Stimulated activated CD8-positive, alpha-beta memory T cell treated with anti-CD3 and anti-CD28 coated beads, Interleukin-2, amount 100 ng/mL, for 1 hour (primary cell): ENCODE measurements at places on chromosomes 7 and 10.

- no peak for DNase-seq
Measured at GRCh38 chr10:22475651-22476600, 130.6 kb downstream of the SPAG6 start.

GRCh38 chr7:151599401-151600227, 79.9 kb upstream of the RHEB start:
- DNase-seq: no peak

- DNase-seq: no peak
Measured at GRCh38 chr10:97724341-97724941, 10.9 kb downstream of the MARVELD1 start.

DNA sequence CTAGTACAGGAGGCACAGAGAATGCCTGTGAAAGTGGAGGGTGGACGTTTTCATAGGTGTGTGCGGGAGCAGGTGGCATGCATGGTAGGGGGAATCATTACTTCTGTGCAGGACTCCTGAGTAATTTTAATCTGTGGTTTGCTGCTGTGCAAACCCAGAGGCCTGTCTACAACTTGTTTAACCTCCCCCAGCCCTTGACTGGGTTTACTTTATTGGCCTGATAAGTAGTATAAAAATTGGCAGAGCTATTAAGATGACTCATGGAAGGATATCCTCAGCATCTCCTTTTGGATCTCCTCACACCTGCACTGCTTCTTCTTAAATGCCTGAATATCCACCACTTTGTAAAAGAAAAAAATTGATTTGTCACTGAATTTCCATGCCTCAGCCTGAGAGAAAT, 104.8 kb downstream of the AUTS2 start:
- DNase-seq: no peak

DNA sequence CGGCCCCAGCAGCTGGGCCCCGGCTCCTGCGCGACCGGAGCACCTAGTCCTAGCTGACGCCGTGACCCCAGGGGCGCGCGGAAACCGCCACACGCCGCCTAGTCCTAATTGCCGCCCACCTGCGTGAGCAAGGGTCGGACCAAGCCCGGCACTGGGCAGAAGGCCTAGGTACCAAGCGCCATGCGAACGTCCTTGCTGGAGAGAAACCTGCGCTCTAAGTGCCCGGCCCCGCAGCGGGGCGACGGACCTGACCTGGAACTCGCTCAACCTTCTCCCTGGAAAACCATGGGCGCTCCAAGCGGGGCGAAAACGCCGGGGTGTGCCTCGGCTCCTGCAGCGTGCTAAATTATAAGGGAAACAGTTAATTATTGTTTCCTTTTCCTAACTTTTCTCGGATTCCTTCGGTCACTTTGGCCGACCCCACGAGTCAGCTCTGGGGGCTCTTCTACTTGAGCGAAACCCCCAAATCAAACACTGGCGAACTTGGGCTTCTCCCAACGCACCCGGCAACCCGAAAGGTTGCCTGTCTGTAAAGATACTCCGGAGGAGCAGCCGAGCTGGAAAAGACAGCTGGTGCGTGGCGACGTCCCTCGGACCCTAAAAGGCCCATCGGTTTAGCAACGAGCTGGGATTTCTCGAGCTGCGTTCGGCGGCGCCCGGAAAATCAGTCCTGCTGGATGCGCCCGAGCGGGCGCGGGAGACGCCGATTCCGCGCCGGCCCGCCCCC, 5.3 kb upstream of the EBF3 start:
- no peak for DNase-seq

GRCh38 chr7:69696686-69697685, 98.7 kb downstream of the AUTS2 start:
- no peak for DNase-seq

DNA sequence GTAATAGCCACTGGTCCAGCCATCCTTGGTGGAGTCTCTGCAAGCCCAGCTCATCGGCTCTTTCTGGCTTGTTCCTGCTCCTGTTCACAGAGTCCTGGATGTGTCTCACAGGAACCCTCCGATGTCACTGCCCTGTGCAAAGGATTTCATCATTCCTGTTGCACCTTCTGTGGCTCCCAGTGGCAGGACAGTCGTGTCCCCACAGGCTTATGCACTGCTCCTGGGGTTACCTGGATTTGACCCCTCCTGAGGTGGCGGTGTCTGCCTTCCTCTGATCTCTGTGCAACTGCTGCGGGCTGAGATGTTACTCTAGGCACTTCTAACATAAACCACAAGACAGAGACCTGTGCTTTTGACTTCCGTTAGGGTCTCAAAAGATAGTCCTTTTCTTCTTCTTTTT, 30.6 kb downstream of the APBB1IP start:
- no peak for DNase-seq

DNA sequence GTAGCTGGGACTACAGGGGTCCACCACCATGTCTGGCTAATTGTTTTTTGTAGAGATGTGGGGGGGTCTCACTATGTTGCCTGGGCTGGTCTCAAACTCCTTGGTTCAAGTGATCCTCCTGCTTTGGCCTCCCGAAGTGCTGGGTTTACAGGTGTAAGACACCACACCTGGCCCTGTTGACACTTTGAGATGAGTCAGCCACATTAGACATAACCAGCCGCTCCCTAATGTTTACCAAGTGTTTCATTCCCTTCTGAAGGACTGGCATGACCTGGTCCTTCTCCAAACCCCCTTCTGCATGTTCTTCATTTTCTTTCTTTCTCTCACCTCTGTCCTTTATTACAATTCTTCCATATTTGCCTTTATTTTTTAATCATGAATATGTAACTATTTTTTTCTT, 67.8 kb downstream of the TAF3 start:
- no peak for DNase-seq
